ENCODE measurements at places on chromosomes 13 and 19.

DNA sequence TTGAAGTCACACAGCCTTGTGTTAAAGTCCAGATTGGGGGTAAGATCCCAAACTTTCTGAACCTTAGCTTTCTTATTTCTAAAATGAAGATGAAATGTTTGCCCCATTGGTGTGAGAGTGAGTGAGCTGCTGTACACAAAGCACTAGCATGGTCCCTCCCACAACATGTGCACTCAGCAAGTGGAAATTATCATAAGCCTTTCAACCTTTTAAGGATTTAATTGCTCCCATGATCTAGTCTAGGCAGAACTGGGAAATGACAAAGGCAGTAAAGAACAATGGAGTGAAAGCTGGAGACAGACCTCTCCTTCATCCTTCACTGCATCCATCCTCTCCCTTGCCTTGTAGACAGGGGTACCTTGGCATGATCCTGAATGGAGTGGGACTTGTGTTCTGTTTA is 76.0 kb upstream of the GPR12 start:
- no peak for DNase-seq

DNA sequence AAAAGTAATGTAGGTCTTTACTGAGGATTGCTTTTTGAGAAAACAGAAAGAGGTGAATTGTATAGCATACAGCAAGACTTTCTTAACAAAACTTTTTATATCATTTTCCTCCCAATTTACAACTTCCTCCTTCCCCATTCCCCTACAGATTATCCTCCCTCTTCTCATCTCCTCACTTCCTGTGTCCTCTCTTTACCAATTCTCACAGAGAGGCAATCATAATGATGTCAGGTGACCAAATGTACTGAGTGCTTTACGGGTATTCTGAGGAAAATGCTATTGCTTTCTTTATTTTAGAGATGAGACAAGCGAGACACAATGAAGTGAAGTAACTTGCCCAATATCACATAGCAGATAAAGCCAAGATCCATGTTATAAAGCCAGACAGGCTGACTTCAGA is 1.7 kb upstream of the MTMR6 start:
- DNase-seq = no peak

GRCh38 chr19:5567360-5567969 is at the start of gene TINCR:
Gene TINCR (minus strand): TSS chr19:5567953.
- no peak for DNase-seq

DNA sequence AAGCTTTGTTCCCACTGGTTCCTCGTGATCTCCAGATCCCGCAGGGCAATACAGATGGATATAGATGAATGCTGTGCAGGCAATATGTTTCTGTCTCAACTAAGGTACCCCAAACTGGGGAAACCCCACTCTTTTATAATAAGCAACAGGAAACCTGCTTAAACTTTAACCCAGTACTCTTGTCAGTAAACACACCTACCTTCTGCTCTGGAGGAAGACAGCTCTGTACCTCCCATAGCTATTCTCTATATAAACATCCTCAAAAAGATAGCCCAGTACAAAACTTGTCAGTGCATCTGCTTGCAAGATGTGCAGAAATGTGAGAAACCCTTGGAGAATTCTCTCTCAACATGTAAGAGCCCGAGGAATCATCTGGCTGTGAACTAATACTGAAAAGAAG is 583.6 kb downstream of the OLFM4 start:
- DNase-seq = no peak

GRCh38 chr13:110576070-110576394 is 14.5 kb upstream of the RAB20 start:
- DNase-seq = no peak

- DNase-seq = no peak
Observed at GRCh38 chr13:51603716-51604115, 19.5 kb downstream of the WDFY2 start.

GRCh38 chr13:112241288-112241687 is 134.9 kb upstream of the SPACA7 start:
- no peak for DNase-seq

DNA sequence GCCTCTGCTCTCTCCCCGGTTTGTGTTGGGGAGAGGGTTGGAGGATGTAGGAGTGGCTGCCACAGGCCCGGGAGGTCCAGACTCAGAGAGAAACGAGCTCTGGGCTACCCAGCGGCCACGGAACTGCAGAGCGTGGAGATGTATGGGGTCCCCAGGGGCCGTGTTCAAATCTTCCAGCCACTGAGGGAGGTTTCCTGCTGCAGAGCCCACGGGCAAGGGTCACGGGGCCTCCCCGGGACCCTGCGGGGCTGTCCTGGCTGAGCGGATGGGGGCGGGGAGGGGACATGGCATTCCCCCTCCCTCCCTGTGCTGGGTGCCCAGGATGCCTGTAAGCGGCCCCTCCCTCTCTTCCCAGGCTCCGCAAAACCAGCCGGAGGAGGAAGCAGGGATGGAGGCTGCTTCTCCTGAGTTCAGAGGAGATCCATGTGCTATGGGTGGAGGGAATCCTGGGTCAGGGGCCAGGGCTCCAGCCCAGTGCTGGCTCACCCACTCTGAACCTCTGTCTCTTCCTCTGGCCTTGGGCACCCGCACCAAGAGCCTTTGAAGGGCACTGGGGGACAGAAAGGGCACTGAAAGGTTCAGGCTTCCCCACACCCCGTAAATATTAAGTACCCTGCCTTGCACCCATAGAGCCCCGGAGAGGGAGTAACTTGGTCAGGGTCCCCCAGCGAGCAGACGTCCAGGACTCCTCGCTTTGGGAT is 22.6 kb downstream of the SMIM24 start:
- no peak for DNase-seq

GRCh38 chr19:40221858-40222619 is 3.9 kb upstream of the TTC9B start:
- DNase-seq = peak; percentile 36

- DNase-seq = no peak
Observed at GRCh38 chr19:20503476-20503875, 62.1 kb downstream of the ZNF737 start.

DNA sequence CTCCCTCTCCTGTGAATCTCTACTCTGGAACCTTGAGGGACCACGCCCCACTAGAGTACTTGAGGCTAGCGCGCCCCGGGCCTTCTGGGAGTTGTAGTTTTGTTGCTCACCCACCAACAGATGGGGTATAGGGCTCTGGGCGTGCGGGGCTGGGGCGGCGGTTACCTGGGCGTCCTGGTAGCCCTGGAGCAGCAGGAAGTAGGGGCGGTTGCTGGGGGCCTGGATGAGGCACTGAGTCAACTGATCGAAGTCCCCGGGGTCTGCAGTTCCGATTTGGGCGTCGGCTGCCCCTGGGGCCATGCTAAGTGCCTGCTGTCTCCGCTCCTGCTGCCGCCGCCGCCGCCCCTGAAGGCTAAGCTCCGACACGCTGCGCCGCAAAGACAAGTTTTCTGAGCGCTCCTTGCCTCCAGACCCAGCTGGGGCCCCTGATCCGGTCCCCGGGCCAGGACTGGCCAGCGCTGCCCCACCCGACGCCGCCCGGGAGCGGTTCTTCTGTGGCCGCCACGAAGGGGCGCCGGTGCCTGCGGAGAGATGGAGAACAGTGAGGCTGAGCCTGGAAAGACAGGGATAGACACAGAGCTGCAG is 5.3 kb downstream of the RASIP1 start:
- no peak for DNase-seq

DNA sequence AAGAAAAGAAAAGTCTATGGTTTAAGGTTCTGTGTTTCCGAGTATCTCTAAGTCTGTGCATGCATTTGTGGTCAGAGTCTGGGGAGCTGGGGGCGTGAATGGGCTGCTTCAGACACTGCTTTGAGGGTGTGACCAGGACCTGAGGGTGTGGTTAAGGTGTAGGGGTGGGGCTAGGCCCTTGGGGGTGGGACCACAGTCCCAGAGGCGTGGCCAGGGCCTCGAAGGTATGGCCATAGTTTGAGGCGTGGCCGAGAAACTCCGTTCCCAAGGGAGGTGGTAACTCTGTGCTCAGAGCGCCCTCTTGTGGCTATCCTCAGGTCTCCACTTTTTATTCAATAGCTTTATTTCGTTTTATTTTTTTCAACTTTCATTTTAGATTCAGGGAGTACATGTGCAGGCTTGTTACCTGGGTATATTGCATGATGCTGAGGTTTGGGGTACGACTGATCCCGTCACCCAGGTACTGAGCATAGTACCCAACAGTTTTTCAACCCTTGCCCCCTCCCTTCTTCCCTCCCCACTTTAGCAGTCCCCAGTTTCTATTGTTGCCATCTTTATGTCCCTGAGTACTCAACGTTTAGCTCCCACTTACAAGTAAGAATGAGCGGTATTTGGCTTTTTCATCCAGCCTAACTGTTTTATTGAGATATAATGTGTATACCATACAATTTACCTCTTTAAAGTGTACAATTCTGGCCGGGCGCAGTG is 7.0 kb upstream of the CBLC start:
- DNase-seq = peak; percentile 95

DNA sequence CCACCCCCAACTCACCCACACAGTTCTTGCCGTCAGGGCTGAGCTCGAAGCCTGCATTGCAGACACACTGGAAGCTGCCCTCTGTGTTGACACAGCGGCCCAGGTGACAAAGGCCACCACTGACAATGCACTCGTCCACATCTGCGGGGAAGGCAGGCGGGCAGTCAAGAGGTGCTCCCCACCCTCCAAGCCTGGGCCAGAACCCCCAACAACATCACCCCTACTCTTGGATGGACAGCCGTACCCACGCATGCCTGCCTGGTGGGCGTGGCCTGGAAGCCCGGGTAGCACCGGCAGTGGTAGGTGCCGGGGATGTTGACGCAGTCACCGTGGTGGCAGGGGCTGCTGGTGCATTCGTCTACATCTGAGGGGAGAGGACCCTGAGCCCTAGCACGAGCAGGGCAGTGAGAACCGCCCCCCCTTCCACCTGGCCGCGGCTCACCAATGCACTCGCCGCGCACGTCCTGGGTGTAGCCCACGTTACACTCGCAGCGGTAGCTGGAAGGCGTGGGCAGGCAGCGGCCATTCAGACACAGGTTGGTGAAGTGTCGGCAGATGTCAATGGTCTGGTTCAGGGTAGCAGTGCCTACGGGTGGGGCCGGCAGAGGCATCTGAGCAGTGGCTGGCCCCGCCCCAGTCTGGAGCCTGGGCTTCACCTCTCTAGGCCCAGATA is 13.3 kb downstream of the FBN3 start:
- no peak for DNase-seq

DNA sequence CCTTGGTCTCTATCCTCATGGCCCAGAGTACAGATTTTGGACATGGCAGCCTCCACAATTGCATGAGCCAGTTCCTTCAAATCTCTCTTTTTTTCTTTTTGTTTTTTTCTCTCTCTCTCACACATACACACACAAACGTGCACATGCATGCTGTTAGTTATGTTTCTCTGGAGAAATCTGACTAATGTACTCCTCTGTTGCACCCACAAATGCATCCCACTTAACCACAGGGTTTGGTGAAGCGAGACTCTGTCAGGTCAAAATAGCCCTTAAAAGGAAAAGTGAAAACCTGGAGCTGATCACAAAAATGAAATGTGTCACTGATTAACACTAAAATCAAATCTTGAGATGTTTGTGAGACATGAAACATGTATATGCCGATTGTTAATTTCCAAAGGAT is 374.6 kb upstream of the ARGLU1 start:
- DNase-seq = no peak

DNA sequence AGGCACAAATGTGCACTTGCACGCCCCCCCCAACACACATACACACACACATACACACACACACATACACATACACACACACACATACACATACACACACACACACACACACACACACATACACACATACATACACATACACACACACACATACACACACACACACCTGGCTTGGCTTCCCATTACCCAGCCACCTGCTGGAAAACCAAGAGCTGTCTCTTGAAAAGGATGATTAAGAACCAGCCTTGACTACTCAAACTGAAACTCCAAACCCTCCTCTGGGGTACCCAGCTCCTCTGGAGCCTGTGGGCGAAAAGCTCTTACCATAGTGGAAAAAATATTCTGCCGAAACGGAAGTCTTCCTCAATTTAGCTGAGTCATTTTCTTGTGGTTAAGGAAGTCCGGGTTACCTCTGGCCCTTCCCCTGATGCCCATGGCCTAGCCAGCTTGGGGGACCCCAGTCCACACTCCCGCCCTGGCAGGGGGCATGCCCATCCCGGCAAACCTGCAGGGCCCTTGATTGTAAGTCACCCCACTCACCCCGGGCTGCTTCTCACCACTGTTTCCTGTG is 21.9 kb downstream of the CEBPA start:
- no peak for DNase-seq

DNA sequence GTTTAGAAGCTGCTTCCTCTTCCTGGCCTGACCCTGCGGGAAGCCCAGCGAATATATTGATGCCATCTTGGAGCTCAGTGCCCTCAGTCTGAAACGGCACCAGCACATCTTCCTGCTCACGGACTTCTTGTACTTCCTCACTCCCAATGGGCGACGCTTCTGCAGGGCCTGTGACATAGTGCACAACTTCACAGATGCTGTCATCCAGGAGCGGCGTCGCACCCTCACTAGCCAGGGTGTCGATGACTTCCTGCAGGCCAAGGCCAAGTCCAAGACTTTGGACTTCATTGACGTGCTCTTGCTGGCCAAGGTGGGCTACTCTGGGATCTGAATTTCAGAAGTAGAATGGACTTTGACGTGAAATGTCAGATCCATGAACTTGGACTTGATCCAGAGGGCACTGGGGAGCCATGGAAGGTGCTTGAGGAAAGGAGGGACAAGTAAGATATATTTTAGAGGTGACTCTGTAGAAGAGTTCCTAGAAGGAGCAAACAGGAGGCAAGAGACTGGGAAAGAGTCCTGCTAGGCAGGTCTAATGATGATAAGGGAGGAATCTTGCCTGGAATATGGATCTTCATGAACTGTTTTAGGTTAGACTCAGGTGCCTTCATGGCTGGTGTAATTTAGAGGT is 38.4 kb upstream of the CYP4F8 start:
- no peak for DNase-seq

GRCh38 chr19:21314676-21315075 is 14.5 kb downstream of the ZNF708 start:
- no peak for DNase-seq

GRCh38 chr19:38317104-38317612 is 1.4 kb upstream of the YIF1B start:
- DNase-seq = no peak

- DNase-seq = no peak
Observed at GRCh38 chr13:99572131-99572530, 70.9 kb downstream of the TM9SF2 start.

DNA sequence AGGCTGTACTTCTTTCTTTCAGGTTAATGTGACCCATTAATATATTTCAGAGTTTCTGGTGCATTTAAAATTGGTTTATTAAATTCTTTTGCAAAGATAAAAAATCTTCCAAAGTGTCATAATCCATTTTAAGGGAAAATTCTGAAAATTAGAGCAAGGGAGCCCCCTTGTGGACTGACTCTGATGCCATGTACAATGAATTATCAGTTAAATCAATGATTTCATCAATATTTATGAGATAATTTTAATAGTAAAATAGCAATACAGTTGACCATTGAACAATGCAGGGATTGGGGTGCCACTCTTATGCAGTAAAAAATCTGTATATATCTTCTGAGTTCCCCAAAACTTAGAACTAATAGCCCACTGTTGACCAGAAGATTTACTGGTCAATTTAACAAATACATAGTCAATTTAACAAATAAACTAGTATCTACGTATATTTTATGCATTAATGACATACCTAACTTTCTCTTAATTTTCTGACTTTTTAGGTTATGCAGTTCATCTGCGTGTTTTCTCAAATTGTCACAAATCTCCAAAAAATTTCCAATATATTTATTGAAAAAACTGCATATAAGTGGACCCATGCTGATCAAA is 479.1 kb upstream of the MIR17HG start:
- no peak for DNase-seq

All from omental fat pad (tissue), 4 donors.